ENCODE measurements at places on chromosomes 2 and 18. TPM values are rescaled to one million over a fixed set of nuclear protein-coding genes. Genes with fewer than 3 reads are reported as not detected.
A peak's percentile ranks its signal among the peaks of the same experiment; 100 is the strongest.

Gene ANXA4
- 14.4 TPM for total RNA-seq

Gene TGFA
- 3.3 TPM for total RNA-seq

Gene RIT2
- total RNA-seq = 1.3 TPM

Gene PUM2
- total RNA-seq = 96.6 TPM

Gene MLPH
- total RNA-seq = 3.4 TPM

Gene ANKRD62
- not detected for total RNA-seq

Gene CD8B2
- not detected for total RNA-seq

- H3K4me3 ChIP-seq = no peak overlapping the region
- H3K36me3 ChIP-seq = peaks cover 3% of the 10 kb centered on the region
- peak; percentile 40 for DNase-seq
- no peaks in the 10 kb centered on the region for H3K4me1 ChIP-seq
Observed at GRCh38 chr2:122100346-122100745, 344.9 kb downstream of the TSN start.

GRCh38 chr18:77105028-77105427 lies 27.6 kb downstream of the MBP start:
- H3K27me3 ChIP-seq = no peaks in the 10 kb centered on the region
- DNase-seq = no peak
- no peak overlapping the region for H3K4me3 ChIP-seq
- peaks cover 8% of the 10 kb centered on the region for H3K4me1 ChIP-seq
- H3K27ac ChIP-seq = no peak overlapping the region
- peaks cover under 1% of the 10 kb centered on the region for H3K36me3 ChIP-seq

DNA sequence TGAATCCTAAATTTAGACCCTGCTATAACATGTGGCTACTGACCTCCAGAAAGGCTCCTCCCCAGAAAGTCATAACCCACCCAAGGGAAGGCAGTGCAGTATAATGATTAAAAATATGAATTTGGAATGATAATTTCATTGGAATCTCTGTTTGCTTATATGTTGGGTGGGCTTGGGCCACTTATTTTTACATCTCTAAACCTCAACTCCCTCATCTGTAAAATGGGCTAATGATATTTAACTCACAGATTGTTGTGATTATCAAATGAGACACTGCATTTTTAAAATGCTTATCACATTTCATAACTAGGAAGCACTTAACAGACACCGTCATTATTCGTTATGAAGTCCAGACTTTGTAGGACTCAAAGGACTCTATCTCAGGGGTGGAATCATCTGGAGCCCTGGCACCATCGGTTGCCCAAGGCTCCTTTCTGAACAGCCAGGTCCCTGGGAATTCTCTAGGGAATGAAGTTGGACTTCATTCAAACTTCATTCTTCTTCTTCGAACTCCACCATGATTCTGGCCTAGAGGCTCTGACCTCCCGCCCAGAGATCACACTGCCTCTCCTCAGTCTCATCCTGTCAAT lies 33.1 kb upstream of the RMDN2 start:
- no peak overlapping the region for H3K4me3 ChIP-seq
- H3K4me1 ChIP-seq = no peaks in the 10 kb centered on the region
- no peaks in the 10 kb centered on the region for H3K27me3 ChIP-seq
- no peak overlapping the region for H3K27ac ChIP-seq

DNA sequence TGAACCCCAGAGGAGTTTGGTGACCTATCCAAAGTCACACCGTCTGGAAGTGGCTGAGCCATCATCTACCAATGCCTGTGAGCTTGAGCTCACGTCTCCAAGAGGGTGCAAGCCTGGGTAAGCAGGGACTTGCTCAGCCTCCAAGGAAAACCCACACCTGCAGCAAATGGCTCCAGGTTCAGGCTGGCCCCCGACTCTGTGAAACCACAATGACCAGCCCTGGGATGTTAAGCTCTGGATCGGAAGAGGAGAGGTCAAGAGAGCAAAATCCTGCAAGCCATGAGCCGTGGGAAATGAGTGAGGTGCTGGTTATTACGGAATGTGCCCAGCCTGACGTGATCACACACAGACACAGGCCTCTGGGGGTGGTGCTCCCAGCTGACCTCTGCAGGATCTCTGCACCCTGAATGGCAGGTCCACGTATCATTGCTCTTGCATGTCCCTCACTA lies 94.1 kb upstream of the OTOS start:
- H3K36me3 ChIP-seq = no peaks in the 10 kb centered on the region
- H3K4me1 ChIP-seq = no peaks in the 10 kb centered on the region
- H3K27me3 ChIP-seq = no peaks in the 10 kb centered on the region
- no peak overlapping the region for H3K27ac ChIP-seq
- H3K4me3 ChIP-seq = no peak overlapping the region
- DNase-seq = no peak

DNA sequence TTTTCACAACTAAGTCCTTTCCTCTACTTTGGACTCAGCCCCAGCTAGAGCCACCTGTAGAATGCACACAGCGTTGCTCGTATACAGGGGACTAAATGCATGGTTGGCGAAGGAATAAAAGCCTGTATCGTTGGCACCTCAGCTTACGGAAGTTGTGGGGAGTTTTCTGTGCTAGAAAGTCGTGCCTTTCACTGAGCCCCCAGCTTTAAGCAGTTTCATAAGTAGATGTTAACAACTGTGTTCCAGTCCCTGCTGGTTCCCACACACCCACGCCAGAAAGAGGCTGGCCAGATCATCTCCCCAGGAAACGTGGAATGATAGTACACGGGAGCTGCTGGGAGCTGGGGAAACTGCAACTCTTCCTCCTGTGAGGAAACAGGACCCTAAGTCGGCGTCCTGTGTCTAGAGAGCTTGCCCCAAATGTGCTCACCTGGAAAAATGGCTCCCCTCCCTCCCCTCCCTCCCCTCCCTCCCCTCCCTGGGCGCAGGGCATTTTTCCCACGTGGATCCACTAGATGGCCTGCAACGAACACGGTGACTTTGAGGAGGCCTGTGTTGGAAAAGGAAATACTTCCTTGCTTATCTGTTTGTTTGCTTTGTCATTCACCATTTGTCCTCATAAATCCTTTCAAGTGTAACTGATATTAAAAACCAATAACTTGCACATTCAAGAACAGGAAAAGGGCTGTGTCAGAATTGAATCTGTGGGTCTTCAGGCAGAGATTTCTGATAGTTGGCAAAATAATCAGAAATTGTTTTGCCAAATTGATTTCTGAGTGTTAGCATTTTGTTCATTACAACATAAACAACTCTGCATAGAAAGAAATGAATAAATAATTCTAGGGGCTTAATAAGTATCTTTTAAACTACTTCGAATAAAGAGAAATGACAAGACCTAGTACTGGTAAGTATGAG lies 43.9 kb upstream of the RFX8 start:
- peak; percentile 56 for DNase-seq
- H3K36me3 ChIP-seq = peaks cover 11% of the 10 kb centered on the region
- H3K4me3 ChIP-seq = 0 out of 3 replicates have a peak overlapping the region, but pooled peaks have one; percentile 42
- H3K27ac ChIP-seq = no peak overlapping the region

DNA sequence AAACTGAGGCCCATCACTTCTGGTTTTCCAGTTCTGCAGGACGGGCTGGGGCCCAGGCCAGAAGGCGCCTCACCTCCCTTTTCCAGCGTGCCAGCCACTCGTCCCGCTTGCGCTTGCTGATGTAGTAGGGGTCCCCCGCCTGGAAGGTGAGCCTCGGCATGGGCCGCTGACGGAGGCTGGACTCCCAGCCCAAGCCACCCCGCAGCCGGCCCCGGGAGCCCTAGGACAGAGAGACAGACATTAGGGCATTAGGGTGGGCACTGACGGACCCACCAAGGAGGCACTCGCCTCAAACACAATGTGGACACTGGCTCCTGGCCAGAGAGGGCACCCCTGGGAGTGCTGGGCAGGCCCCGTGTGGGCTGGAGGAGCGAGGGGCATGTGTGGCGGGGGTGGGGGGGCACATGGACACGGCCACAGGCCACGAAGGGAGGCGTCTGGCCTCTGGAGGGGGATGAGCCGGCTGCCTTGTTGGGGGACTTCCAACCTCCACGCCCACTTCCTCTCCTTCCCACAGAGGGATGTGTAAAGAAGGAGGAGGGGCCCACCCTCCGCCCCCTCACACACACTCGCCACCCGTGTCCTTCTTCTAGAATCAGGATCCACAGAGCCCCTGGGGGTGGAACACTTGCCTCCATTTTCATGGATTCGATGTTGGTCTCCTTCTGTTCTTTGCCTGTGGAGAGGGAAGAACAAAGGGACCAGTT lies 66.7 kb downstream of the DNMT3A start:
- H3K4me1 ChIP-seq = peaks cover 2% of the 10 kb centered on the region
- H3K27ac ChIP-seq = no peak overlapping the region
- peaks cover 2% of the 10 kb centered on the region for H3K36me3 ChIP-seq
- no peaks in the 10 kb centered on the region for H3K27me3 ChIP-seq

DNA sequence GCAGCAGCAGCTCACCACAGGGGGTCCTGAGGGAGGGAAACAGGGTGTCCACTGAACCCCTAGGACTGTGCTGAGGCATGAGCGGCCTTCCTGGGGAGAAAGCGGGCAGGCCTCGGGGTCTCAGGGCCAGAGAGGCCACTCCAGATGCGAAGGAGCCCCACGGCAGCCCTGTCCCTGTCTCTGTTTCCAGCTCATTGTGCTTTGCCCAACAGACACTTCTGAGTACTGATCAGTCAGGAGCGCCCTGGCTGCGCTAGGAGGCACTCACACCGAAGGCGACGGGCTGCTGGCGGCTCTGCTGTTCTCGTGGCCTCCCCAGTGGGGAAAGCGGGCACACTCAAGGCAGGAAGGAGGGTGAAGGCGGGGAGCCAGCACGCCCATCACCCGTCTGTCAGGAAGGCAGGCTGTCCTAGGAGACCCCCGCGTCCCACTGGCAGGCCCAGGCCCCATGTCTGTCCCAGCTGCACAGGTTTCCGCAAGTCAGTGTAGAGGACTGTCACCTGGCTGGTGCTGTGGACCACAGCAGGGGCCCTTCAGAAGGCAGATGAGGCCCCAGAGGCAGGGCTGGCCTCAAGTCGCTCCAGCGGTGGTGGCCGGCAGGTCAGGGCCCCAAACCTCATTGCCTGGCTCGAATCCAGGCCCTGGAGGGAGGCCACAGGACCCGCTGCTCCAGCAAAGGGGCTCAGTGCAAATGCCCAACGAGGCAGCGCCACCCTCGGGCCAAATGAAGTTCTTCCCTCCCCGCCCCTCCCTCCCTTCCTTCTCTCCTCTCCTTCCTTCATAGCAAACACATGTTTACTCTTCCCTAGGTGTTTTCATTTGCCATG lies 6.8 kb downstream of the ESPNL start:
- H3K4me3 ChIP-seq = no peak overlapping the region
- DNase-seq = peak; percentile 82
- no peaks in the 10 kb centered on the region for H3K36me3 ChIP-seq
- no peaks in the 10 kb centered on the region for H3K27me3 ChIP-seq

DNA sequence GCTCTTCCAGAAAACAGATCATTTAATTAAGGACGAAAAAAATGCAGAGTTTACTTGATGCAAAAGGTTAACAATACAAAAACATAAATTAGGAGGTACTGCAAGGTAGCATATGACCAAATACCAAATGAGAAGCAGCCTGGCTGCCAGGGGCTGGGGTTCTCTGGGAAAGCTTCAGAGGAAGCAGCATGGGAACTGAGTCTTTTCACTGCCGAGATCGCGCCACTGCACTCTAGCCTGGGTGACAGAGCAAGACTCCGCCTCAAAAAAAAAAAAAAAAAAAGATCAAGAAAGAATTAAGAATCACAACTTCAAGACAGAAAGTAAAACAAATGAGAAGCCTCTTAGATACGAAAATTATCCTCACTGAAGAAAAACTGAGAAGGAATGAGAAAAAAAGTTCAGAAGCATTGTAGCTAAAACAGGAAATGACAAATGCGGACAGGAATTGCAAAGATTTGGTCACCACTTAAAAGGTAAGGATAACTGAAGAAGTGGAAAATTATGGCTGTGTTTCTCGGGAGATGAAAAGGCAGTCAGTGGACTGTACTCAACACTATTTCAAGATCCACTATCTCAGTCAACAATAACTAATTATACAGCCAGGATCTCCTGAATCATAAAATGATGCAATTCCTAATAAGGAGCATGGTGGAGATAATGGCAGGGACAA lies 4.3 kb downstream of the SEPTIN10 start:
- DNase-seq = no peak
- no peak overlapping the region for H3K4me3 ChIP-seq
- peaks cover 5% of the 10 kb centered on the region for H3K4me1 ChIP-seq
- no peak overlapping the region for H3K27ac ChIP-seq
- H3K27me3 ChIP-seq = no peaks in the 10 kb centered on the region
